ENCODE measurements at places on chromosomes 2 and 18.

DNA sequence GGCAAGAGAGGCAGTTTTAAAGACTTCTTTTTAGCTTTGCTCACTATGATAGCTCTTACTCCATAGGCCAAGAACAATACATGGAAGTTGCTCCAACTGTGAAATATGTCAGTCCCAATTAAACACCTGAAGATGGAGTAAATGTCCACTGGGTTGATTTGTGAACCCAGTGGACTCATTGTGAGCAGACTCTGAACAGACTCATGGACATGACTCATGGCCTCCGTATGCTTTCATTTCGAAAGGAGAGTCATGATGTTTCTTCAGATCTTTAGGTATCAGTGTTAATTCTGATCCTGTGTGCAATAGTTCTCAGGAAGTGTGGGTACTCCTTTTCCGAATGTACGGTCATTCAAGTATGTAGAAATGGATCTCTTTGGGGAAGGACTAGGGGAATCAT lies 5.4 kb upstream of the CWC22 start:
- DNase-seq: no peak

GRCh38 chr2:66771359-66771976 lies 336.5 kb downstream of the MEIS1 start:
- no peak for DNase-seq

GRCh38 chr2:84781942-84782716 lies 98.8 kb downstream of the TRABD2A start:
- DNase-seq: peak; percentile 43

- no peak for DNase-seq
Observed at GRCh38 chr2:16281451-16282335, 341.3 kb downstream of the MYCN start.

GRCh38 chr2:25819597-25820039 lies 58.7 kb downstream of the ASXL2 start:
- no peak for DNase-seq

DNA sequence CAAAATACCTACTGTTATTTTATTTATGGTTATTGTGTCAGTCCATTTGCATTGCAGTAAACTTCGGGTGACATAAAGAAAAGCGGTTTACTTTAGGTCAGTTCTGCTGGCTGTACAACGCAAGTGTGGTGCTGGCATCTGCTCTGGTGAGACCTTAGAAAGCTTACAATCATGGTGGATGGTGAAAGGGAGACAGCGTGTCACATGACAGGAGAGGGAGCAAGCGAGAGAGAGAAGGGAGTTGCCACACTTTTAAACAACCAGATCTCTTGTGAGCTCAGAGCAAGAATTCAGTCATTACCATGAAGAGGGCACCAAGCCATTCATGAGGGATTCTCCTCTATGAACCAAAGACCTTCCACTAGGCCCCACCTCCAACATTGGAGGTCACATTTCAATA lies 2.0 kb upstream of the FAM171B start:
- no peak for DNase-seq

- DNase-seq: no peak
Observed at GRCh38 chr18:13120255-13120654, 98.3 kb upstream of the LDLRAD4 start.

GRCh38 chr18:23867006-23867405 lies 147.5 kb upstream of the TTC39C start:
- DNase-seq: no peak

DNA sequence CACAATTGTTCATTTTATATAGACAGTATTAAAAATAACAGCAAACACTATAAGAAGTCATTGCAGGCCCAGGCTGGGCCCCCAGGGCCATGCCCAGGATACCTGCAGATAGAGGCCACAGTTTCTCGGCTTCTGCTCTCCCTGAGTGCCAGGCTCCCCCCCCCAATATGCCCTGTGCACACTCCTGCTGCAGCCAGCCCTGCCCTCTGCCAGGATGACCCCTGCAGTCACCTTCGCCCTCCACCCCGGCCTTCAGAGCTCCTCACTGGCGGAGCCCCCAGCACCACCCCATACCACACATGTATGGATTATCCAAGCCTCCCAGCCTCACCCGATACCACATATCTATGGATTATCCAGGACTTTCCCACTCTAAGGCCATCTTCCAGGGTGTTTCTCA lies 104.5 kb downstream of the TPO start:
- DNase-seq: no peak
